ENCODE measurements at places on chromosomes 3 and 15.
A peak's percentile ranks its signal among the peaks of the same experiment; 100 is the strongest.

- DNase-seq, result no peak
Observed at GRCh38 chr3:69806735-69807438, 67.6 kb downstream of the MITF start.

- DNase-seq, result no peak
Observed at GRCh38 chr3:191563722-191564121, 102.8 kb downstream of the PYDC2 start.

DNA sequence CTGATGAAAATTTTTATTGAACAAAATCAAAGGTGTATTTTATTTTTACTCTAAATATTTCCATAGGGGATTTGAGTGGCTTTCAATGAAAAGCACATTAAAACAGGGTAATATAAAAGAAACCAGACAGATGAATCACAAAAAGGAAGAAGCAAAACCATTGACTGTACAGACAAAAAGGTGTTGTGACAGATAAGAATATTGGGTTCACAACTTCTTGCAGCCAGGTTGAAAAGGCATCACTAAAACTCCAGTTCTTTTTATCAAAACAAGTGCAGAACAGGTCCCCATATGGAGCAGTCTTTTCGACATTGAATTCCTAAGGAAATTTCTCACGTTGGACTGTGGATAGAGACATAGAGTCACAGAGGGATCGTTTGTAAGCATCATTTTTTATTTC is 53.8 kb downstream of the AGTR1 start:
- no peak for DNase-seq

DNA sequence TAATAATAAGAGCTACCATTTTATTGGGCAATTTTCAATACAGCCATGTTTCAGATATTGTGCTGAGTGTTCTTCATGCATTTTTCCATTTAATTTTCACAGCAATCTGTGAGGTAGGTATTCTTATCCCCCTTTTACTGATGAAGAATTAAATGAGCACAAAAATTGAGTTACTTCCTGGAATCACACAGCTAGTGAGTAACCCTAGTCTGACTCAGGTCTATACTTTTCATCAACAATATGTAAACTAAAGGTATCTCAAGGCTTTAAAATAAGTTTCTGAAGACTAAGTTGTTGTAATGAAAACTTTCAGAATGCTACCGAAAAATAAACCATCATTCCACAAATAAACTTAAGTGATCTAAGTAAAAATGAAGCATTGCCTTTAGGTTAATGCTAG is 22.3 kb downstream of the HACD2 start:
- no peak for DNase-seq

GRCh38 chr3:153160451-153161137 is 1.4 kb upstream of the RAP2B start:
- DNase-seq, result peak; percentile 78

GRCh38 chr3:38038447-38038911 is 529 bp upstream of the DLEC1 start:
- no peak for DNase-seq

DNA sequence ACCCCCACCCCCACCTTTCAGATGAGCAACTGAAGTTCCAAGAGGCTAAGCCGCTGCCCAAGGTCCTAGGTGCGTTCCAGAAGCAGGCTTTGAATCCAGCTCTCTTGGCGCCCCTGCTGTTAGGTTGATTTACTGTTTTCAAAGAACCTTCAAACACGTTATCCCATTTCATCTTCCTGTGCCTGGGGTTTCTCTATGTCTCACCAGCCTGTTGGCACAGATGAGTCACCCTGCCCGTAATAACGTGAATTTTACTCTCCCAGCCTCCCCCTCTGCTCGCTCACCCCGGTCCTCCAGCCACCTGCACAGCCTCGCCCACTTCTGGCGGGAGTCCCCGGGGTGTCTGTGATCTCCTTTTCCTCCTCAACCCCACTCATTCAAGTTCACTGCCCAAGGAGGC is 13.0 kb upstream of the TSEN2 start:
- DNase-seq, result no peak

- DNase-seq, result no peak
Observed at GRCh38 chr3:15787526-15787925, 10.3 kb downstream of the ANKRD28 start.

DNA sequence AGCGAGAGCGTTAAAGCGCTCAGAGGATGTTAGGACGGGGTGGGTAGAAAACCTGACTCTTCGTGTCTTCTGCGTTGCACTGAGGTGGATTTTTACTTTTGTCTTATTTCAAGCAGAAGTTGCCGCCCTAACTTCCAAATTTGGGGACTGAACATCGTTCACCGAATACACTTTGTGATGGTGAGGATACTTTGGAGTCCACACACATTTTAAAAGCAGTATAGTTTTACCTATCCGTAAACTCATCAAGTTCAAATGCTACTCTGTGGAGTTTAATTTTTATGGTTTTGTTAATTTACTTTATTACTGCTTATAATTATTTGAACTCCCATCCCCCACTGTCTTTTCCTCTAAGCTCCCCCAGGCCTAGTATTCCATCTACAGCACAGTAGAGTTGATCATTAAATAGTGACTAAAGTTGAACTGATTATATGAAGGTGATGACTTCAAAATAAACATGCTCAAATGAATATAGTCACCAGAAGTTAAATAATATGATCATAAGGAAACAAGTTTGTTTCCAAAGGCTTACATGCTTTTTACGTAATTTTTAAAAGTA is 617 bp upstream of the EOGT start:
- DNase-seq, result no peak

GRCh38 chr3:138774529-138775253 is 60.0 kb downstream of the PIK3CB start:
- DNase-seq, result peak; percentile 55

DNA sequence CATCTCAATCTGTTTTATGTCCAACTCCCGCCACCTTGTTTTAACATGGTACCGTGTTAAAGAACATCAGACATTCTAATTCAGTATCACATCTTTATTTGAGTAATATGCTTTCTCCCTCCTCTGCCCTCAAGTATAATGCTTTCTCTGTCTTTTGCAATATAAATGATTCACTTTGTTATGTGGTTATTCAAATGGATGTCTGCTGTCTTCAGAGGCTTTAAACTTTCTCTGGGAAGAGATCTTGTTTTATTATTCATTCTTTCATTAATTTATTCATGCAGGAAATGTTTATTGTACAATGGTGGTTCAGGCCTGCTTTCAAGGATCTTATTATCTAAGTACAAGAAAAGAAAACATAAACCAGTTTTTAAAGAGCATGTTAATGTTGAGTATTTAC is 57.1 kb downstream of the RAP2B start:
- no peak for DNase-seq

DNA sequence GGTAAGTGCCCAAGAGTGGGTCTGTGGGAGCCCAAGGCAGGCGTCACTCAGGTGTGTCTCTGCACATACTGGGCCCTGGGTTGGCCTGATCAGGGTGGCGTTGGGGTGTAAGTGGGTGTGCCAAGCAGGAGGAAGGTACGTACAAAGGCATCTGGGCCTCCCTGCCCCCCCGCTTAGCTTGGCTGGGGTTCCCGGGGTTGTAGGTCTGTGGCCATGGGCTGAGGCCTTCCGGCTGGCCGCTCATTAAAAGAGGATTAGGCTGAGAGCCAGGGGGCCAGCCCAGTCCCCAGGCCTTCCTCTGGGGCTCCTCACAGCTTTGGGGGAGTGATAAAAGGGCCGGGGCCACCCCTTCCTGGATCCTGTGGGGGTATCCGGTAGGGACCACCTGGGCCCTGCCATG is 13.3 kb downstream of the SEMA3F start:
- no peak for DNase-seq

- no peak for DNase-seq
Observed at GRCh38 chr3:180048103-180048502, 11.4 kb upstream of the PEX5L start.

DNA sequence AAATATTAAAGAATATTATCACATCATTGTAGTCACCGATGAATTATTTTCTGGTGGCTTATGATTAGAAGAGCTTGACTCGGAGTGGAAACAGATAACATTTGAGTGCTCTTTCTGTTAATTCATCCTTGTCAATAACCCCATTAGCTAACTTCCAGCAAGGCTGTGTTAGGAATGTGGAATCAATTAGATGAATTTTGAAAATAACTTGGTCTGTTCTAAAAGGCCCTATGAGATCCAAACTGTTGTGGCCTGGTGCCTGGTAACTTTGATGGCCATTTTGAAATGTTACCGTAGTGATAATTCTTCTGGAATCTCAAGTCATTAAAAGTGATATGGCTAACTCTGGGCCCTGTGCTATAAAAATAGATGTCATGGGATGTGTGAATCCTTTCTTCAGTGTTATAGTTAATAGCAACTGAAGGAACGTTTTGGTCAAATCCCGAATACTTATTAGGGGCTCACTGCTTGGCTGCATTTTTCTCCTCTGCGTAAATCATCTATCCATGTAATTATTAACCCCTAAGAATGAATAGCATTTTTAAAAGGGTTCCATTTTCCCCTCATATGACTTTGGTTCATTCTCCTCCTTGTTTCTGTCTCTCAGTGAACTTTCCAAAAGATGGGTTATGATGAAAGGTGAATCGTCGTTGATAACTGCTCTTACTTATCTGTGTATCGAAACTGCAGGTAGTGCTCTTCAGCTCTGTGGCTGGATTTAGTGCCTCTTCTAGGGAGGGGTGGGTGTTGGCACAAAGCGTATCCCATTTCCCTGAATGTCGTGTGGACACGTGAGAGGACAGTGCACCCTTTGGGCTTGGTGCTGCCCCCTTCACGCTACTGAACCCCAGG is 82.7 kb downstream of the IGF1R start:
- DNase-seq, result no peak

DNA sequence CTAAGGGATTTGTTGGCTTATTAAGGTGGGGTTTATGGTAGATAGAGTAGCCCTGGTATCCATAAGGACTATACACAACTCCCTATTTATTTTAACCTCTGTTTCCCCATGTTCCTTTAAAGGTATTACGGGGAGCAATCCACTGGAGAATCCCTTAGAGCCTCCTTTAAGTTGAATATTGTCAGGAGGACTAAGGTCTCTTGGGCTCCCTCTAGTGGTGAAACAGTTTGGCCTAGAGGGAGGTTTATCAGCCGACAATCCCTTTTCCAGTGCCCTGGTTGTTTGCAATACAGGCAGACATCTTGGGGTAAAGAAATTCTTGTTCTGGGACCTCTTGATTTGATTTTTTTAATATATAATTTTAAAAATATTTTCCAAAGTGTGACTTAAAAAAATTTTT is 12.9 kb downstream of the OPA1 start:
- DNase-seq, result no peak

- DNase-seq, result no peak
Observed at GRCh38 chr3:156814295-156814694, 11.9 kb upstream of the LEKR1 start.

DNA sequence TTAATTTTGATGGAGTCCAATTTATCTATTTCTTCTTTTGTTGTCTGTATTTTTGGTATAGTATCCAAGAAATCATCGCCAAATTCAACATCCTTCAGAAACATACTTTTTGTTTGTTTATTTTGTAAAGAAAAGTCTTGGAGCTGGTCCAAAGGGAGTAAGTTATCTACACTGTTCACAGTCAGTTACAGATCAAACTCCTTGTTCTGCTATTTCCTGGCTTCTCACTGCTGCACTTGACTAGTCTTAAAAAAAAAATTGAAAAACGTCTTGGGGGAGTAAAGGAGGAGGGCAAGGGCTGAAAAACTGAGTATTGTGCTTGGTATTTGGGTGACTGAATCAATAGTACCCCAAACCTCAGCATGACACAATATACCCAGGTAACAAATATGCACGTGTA is 105.6 kb downstream of the NFKBIZ start:
- DNase-seq, result no peak

DNA sequence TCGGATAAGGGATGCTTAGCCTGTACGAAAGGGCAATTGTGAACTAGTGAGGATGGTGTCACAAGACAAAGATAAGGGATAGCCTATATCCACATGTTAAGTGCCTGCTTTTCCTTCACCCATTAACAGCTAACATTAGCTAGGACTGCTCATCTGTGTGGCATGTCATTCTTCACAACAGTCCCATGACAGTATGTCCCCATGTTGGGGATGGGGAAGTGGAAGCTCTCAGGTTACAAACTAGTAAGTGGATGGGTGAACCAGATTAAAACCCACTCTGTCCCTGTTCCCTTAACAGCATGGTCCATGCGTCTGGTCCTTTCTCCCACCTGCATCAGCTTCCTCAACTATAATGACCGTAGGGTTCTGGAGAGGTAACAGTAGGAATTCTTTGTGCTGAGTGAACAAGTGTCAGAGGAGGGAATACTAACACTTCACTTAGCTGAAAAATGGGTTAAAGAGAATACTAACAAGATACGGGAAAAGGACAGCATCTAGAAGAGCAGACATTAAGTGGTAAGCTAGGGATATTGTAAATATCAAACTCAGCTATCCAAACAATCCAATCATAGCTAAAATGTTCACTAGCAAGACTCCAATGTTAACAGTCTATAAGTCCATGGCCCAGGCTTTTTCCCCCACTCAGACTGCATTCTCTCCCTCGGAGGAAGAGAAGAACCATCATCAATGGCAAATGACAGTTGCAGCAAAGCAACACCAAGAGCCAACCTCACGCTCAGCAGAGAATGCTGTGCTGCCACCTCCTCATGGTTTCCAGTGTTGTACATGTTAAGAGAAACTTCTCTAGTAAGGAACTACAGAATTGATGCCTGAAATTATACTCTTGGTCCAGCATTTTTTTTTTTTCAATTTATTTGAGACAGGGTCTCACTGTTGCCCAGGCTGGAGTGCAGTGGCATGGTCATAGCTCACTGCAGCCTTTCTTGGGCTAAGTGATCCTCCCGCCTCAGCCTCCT is 5.0 kb downstream of the RPLP1 start:
- no peak for DNase-seq

DNA sequence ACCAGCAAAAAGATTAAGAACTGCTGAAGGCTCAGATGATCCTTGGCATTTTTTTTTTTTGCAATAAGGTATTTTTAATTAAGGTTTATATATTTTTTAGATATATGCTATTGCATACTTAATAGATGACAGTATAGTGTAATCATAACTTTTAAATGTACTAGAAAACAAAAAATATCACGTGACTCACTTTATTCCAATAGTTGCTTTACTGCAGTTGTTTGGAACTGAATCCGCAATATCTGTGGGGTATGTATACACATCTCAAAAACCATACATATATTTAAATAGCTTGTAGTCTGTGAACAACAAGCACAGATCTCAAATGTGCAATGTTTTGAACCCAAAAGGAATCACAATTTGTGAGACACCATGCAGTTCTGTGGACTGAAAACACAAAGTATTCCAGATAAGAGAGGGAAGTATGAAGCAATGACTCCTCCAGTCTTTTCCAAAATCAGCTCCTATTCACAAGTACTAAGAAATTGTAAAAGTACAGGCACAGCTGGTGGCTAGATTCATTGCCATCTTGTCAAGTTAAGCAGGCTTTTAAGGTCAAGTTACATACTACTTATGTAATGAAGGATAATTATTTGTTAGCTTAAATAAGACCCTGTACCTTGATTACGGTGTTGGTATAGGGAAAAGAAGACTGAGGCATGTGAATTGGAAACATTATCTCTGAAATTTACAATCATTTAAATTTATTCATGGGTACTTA is 331.1 kb downstream of the TBC1D5 start:
- DNase-seq, result no peak

DNA sequence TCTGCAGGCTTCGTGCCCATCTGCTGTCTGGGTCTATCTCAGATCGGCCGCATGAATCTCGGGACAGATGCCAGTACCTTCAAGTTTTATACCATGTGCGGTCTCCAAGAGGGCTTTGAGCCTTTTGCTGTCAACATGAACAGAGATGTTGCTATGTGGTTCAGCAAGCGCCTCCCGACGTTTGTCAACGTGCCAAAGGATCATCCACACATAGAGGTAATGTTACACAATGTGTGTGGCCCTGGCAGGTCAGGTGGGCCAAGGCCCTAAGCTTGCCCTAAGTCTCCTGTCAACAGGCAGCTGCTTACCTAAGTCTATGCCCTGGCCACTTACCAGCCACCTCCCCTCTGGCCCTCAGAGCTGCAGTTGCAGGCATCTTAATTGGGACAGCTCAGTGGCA is 324.0 kb upstream of the CHRM5 start:
- DNase-seq, result no peak

Measured in right renal pelvis (tissue), 4 donors.